A549 (cell line): ENCODE measurements at places on chromosomes 1 and 21.

DNA sequence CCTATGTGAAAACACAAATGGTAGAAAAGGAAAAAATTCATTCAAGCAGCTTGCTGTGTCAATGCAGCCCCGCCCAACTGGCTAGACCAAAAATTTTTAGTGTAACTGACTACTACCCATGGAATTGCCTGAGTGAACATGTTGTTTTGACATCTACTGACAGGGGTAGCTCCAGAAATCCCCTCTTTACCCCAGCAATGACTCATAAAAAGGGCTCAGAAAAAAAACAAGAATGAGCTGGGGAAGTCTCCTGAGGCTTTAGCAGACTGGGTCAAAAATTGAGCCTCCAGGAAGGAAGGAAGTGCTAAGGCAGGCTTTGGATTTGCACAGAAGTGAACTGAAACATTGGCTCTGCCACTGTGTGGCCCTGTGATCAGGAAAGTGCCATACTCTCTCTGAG, 24.4 kb upstream of the FGGY start:
- DNase-seq = no peak

DNA sequence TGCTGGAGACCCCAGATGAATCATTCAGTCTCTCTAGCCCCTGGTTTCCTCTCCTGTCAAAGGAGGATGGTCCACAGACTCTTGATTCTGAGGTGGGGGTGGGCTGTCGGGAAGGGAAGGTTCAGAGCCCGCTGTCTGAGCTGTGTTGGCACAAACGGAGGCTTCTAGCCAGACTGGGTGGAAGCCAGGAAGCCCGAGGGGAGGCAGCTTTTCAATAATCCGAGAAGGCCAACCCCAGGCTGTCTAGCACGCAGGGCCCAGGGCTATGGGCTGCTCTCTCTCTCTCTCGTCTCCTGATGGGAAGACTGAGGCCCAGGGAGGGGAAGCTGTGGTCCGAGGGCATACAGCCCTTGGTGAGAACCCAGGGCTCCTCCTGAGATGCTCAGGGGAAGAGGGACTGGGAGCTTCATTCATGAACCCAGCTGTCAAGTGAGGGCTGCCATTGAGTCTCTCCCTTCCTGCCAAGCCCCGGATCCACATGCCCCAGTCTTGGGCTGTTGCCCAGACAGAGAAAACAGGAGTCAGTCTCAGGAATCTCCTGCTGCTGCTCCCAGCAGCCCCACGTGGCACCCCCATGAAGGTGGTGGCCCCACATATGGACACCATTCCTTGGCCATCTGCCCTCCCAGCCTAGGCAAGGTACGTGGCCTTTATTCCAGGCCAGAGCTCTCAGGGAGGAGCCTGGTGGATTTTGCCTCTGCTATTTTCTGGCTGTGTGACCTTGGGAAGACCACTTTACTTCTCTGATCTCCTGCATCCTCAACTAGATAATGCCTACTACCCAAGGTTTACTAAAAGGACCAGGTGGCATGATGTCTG, 44.4 kb downstream of the RAP1GAP start:
- DNase-seq = no peak

- no peak for DNase-seq
Observed at GRCh38 chr1:8510041-8510823, 192.3 kb downstream of the SLC45A1 start.

- DNase-seq = no peak
Observed at GRCh38 chr1:29470087-29470787, 233.9 kb downstream of the PTPRU start.

- no peak for DNase-seq
Observed at GRCh38 chr1:61013189-61013945, 69.0 kb upstream of the NFIA start.

DNA sequence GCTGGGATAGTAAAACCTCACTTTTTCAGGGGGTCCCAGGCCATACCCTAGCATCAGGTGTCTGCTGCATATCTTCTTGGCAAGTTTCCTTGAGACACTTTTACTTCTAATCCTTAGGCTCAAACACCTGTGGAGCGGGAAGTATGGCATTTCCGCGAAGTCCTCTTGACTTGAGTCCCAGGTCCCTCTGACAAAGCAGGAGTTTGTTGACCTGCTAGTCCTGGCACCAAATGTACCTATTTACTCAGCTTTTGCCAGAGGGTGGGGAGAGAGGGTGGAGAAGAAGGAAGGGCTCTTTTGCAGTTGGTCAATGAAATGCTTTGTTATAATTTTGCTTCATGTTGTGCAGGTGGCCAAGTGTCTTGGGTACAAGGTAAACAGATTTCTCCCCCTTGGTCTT, 59.7 kb downstream of the CLIC6 start:
- no peak for DNase-seq

DNA sequence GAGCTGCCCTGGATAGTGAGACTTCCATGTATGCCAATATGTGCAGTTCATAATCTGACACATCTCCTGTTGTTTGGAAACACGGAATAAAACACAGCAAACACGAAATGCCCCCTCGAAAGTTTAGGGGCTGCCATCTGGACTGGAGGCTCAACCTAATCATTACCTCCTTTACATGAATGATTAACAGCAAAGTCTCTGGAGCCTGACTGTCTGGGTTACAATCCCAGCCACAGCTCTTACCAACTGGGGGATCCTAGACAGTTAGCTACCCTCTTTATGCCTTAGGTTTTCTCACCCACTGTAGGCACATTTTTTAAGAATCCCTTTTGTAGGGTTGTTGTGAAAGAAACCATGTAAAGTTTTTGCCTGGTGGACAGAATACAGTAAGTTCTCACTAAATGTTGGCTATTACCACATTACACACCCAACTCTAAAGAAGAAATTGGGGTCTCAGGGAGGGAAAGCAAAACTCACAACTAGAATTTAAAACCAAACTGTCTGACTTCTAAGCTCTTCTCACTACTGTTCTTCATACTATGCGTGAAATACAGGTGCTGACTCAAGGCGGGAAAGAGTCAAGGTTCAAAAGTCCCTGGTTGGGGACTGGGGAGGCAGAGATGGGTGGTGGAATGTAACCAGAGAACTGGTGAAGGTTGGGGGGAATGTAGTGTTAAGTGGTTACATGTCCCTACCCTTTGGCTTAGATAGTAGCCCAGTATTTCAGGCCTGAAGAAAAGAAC, 24.2 kb downstream of the CYP4A22 start:
- DNase-seq = no peak
